Activated effector memory CD4-positive, alpha-beta T cell treated with Interleukin-2 at 50 U/mL for 16 hours (primary cell): ENCODE measurements at places on chromosomes 6 and 20.

DNA sequence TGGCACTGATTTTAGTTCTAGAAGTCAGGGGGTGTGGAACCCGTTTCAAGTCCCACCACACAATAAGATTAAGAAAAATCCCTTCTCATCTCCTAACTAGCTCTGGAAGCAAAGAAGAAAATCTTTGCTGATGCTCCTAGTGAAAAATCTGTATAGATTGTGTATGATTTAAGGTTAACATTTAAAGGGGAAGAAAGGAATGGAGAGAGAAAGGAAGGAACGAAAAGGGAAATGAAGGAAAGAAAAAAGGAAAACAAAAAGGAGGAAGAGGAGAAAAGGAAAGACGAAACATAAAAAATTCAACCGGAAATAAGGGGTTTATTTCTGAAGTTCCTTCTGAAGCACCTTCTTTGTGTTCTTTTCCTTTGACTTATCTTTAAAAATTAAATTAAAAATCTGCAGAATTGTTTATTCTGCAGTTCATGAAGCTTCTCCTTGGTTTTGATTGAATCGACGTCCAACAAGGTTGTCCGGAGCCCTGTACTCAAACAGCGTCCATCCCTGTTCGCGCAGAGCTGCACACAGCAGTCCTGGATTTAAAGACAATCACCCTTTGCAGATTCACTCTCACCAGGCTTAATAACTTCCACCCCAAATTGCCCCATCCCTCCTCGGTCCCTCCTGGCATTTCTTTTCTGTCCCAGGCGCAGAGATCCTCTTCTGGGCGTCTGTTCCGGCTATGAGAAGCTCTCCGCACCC is 1.6 kb upstream of the TFAP2B start:
- DNase-seq = no peak

- DNase-seq = no peak
Measured at GRCh38 chr6:117352466-117353081, 73.2 kb downstream of the ROS1 start.

DNA sequence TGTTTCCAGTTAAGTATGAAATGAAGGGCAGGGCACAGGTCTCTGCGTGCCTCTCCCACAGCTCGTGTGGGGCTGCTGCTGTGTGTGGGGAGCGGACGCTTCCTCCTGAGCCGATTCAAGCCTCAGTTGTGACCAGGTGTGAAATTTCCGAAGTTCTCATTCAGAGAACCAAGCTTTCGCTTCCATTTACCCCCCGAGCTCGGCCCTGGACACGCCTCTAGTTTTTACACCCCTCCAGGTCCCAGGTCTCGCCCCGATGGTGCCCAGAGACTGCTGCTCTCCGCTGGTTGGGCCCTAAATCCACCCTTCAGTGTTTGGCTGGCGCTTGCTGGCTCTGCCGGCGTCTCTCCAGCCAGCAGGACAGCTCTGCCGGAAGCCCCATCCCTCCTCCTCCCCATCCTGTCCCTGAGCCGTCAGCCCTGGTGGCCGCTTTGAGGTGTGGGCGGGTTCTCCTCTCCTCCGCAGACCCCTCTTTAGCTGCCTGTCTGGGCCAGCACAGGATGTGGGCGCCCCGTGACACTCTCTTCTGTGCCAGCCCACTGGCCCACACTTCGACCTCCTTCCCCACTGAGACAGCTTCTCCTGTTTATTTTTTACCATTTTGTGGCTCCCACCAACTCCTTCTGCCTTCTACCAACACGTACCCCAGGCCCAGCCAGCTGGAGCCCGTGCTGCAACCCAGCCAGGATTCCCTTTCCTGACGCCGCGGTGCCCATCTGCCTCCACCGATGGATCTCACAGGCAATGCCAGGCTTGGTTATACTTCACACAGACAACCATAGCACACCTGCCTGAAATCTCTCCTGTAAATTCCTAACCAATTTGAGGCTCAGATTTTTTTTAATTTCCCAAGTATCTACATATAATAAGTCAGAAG is 142.8 kb downstream of the DLL1 start:
- DNase-seq = peak; percentile 52

DNA sequence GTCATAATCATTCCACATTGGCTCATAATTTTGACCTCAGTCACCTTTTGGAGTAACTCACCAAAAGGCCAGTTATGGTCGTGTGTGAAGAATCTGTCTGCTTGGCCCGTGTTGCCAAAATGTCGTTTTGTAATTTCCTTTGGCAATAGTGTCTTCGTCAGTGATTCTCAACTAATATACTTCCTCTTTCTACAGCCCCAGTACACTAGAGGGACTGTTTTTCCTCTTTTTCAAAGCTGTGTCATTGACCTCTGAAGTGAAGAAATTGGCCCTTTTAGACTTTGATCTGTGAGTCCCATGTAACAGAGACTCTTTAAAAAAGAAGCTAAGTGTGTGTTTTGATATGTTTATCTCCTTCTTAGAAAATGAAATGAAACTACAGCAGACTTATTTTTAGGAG is 5.2 kb downstream of the FOXO3 start:
- DNase-seq = no peak

- no peak for DNase-seq
Measured at GRCh38 chr6:159217595-159218275, 48.5 kb downstream of the FNDC1 start.

- no peak for DNase-seq
Measured at GRCh38 chr6:13762611-13763441, 51.2 kb upstream of the RANBP9 start.

DNA sequence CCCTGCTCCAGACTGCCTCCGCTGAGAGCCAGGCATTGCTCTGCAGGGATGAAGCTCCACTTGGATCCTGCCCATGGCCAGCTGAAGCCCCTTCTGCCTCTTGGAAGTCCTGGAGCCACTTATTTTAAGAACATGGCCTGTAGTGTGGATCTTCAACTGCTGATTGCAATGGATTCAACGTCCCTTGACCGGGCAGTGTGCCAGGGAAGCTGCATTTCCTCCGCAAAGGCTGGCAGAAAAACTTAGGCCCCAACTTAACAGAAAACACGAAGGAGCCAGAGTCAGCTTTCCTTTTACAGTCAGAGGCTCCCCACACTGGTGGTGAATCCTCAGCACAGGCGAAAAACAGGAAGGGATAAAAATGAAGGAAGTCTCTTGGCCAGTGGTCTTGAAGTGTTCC is 26.3 kb upstream of the FOXQ1 start:
- no peak for DNase-seq

GRCh38 chr6:105102186-105102585 is 77.6 kb downstream of the POPDC3 start:
- no peak for DNase-seq
